RKO (cell line): ENCODE measurements at places on chromosomes 16 and 17.

GRCh38 chr17:82837586-82838320, 2.1 kb downstream of the ZNF750 start:
- no peak for DNase-seq

DNA sequence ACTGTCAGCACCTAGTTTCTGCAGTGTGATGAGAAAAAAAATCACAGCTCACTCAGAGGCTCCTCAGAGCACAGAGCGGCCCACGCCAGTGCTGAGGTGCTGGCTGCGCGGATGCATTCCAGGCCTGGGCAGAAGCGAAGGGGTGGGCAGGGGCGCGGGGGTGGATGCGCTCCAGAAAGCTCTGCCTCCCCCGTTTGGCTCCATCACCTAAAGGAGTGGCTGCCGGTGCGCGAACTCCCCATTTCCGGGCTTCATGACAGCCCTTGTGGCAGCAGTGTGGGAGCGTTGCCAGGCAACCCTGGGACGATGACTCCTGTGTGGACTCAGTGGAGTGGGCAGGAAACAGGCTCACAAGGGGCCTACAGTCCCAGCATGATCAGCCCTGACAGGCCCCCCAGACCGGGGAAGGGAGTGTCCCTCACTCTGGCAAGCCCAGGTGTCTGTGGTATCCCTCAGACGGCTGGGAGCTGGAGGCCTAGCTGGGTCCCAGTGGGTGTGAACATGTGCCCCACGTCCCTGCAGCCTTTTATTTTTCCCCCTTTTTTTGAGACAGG, 32.8 kb upstream of the NUDT16L1 start:
- DNase-seq = peak; percentile 6

- no peak for DNase-seq
These were observed 28.6 kb downstream of the NPTX1 start for GRCh38 chr17:80447790-80448189.

GRCh38 chr16:68764862-68765261, 27.8 kb downstream of the CDH1 start:
- DNase-seq = no peak

GRCh38 chr16:62610291-62610690, 574.1 kb upstream of the CDH8 start:
- DNase-seq = no peak

GRCh38 chr17:82301916-82302567, 15.4 kb downstream of the CD7 start:
- no peak for DNase-seq

DNA sequence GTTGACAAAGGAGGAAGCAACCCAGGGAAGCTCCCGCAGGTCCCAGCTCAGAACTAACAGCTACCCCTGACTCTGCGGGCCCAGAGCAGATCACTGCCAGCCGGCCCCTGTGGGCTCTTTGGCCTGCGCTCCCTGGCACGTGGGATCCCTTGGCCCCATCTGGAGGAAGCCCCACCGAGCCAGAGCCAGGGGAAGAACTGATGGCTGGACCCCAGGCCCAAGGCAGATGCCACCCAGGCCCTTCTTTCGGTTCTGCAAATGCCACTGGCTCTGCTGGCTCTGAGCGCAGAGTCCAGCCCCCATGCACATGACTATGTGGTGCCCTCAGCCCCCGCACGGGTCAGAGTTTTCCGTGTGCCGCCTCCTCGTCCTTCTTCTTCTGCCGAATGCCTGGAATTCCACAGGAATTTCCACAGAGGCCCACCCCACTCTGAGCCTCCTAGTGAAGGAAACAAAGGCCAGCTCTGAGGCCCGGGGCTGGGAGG, 35.8 kb upstream of the SNN start:
- no peak for DNase-seq

DNA sequence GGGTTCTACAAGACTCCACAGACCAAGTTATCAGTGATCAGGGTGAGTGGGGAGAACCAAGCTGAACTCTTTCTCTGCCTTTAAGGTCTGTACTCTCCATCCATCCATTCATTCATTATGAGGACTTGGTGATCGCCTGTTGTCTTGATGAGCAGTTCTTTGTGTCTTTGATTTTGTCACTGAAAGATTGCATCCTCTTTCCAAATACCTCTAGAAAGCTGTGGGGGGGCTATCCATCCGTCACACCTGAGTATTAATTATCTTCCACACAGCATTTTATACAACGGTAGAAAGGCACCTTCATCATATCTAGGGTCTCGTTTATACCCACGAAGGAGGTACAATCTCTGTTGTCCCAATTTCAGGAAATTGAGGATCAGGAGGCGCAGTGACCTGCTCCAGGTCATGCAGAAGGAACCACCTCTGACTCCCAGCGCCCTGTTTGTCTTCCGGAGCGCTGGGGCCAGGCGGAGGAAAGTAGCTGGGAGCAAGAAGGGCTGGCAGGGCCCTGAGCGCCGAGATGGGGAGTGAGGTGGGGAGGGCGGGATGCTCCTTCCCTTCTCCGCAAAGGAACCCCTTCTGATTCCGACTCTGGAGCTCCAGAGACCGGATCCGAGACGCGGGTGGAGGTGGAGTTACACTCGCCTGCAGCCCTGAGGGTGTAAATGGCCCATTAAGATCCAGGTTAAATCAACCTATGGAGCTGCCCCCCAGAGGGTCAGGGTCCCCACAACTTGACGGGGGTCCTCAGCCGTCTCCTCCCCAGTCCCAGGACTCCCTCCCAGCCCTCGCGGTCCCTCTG, 605 bp upstream of the ABAT start:
- DNase-seq = no peak

- DNase-seq = no peak
These were observed 39.7 kb upstream of the MEAK7 start for GRCh38 chr16:84544031-84544773.

GRCh38 chr17:72504783-72505182, 384.0 kb downstream of the SOX9 start:
- DNase-seq = no peak

- no peak for DNase-seq
These were observed 16.7 kb upstream of the IRF8 start for GRCh38 chr16:85882181-85882810.

DNA sequence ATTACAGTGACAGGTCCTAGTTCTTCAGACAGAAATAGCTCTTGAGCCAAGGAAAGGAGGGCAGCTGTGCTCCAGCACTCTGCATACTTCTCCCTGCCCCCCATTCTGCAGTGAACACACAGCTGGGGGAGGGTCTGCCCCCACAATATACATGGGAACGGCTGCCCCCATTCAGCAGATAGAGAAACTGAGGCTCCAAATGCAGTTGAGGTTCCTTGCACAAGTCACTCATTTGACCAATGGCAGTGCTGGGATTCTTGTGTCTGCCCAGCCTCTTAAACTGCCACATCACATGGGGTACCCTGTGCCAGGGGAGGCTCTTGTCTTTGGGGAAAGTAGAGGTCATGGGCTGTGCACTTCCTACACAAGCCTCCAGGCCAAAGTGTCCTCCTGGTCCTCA, 10.9 kb upstream of the PDP2 start:
- DNase-seq = no peak

GRCh38 chr16:10609402-10609774, 29.0 kb upstream of the EMP2 start:
- DNase-seq = peak; percentile 27

DNA sequence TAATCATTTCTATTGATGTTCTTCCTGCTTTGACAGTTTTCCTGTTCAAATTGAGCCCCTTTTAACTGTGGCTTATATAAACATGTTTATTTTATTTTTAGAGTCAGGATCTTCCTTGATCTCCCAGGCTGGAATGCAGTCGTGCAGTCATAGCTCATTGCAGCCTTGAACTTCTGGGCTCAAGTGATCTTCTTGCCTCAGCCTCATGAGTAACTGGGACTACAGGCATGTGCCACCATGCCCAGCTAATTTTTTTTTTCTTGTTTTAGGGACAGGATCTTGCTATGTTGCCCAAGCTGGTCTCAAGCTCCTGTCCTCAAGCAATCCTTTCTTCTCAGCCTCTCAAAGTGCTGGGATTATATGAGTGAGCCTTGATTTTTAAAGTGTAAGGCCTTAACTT, 14.7 kb downstream of the PHKB start:
- no peak for DNase-seq

GRCh38 chr16:68380348-68380670, 68.0 kb downstream of the SMPD3 start:
- DNase-seq = no peak

- peak; percentile 32 for DNase-seq
These were observed 10.5 kb downstream of the NUFIP2 start for GRCh38 chr17:29283496-29283895.

- DNase-seq = no peak
These were observed 5.5 kb upstream of the SREBF1 start for GRCh38 chr17:17842111-17842876.

GRCh38 chr16:4038448-4038847, 77.8 kb downstream of the ADCY9 start:
- DNase-seq = no peak

DNA sequence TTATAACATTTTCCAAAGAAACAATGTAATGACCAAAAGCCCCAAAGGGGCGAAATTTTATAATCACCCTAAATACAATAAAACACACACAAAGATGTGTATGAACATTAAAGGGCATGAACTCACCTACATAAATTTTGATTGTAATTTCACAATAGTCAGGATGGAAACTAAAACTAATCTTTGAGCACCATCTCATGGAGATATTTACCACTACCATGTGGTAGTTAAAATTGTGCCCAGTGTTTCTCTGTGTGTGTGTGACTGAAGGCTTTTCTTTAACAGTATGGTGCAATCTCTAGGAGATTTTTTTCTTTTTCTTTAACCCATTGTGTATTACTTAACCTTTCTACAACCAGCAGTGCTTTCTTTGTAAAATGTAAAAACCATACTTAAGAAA, 19.7 kb upstream of the MEIOC start:
- DNase-seq = peak; percentile 53

DNA sequence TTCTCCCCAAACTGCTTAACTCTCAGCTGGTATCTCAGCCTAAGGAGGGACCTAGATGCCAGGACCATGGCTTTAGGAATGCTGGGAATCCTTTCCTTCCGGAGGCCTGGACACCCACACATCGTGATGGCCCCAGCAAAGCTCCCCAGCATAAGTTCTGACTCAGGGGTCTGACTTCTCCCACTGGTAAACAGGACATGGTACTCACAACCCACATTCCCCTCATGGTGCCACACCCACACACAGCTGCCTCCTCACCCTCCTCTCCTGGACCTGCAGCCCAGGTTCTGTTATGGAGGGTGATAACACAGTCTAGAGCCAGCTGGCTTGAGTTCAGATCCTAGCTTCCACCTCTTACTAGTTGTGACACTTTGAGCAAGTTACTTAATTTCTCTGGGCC, 719 bp upstream of the RNF227 start:
- DNase-seq = peak; percentile 83

GRCh38 chr17:39652587-39653315, 12.4 kb upstream of the TCAP start:
- DNase-seq = no peak

GRCh38 chr17:16304830-16305229, 48.4 kb downstream of the CENPV start:
- peak; percentile 48 for DNase-seq

DNA sequence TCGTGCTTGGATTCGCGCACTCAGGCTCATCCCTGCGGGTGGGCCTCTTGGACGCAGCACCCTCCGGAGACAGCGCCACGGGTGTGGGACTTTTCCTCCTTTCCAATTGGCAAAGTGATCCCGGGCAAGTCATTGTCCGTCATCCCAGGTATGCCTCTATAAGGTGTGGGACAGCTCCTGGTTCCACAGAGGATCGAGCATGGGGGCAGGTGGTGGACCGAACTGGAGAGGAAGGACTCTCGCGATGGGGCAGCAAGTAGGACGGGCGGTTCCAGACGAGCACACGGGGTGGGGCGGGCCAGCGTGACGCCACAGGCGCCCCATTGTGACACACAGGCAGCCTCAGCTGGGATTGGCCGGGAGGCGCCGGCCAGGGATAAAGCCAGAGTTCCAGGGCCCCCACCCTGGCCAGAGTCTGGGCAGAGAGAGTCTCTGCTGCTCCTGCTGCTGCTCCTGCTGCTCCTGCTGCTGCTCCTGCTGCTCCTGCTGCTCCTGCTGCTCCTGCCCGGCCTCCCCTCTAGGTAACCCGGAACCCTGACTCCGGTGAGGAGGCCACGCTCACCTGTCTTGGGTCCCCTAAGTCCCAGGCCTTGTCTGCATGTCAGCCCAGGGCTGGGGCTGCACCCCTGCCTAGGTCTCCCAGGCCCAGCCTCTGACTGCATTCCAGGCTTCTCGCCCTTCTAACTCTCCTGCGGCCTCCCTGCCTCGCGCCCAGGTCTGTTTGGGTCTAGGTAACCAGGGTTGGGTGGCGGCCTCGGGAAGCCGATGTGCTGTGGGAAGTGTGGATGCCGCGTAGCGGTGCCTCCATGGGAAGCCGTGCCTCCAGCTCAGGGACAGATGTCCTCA, 38.5 kb upstream of the SLC47A1 start:
- no peak for DNase-seq

DNA sequence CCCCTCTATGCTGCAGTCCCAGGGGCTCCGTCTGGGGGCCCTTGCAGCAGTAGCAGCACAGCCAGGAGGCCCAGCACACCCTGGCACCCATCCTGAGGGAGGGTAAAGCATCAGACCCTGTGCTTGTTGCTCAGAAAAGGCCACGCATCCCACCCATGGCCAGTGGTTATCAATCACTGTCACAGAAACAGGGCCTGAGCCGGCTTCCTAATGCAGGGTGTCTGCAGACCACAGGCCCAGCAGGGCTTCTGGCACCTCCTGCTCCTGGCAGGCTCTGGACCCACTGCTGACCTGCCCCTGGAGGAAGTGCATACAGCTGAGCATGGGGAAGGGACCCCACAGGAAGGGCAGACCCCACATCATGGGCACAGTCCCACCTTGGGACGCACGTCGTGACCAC, 26.9 kb upstream of the CDH15 start:
- no peak for DNase-seq

DNA sequence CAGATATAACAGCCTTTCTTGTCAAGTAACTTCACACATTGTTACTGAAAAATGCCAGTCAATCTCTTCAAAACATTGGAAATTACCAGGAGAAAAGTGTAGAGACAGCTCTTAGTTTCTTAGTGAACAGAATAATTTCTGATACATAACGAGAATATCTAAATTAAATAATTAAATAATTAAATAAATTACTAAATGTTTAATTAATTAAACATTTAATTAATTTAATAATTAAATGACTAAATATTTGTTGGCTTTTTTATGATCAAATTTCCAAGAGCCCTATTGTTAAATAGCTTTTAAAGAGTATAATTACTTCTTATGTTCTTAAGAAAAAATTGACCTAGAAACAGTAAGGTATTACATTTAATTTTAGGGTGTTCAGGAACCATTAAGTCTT, 129.6 kb downstream of the SSH2 start:
- DNase-seq = no peak

DNA sequence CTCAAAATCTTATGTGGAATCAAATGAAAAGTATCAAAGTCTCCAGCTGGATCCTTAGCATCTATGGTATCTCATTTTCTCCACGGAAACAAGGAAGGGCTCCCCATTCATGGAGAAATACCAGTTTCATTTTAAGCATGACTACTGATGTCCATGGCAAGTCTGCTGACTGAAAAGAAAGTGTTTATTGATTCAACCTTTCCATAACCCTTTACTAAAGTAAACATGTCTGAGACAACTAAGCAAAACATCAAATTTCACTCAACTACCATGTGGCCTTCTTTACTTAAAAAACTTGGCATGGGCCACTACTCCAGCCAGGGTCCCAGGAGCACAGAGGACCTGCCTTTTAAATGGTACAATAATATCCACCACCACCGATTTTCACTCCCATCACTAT, 928.0 kb upstream of the SOX9 start:
- DNase-seq = no peak
